Tongue (tissue), 3 donors: ENCODE measurements at places on chromosomes 2 and 18. TPM values are rescaled to one million over a fixed set of nuclear protein-coding genes. Genes with fewer than 3 reads are reported as not detected.
A peak's percentile ranks its signal among the peaks of the same experiment; 100 is the strongest.

GRCh38 chr2:105118960-105119359, 81.1 kb downstream of the MRPS9 start:
- DNase-seq, result no peak

ODC1 gene
- 124 TPM for total RNA-seq

DNA sequence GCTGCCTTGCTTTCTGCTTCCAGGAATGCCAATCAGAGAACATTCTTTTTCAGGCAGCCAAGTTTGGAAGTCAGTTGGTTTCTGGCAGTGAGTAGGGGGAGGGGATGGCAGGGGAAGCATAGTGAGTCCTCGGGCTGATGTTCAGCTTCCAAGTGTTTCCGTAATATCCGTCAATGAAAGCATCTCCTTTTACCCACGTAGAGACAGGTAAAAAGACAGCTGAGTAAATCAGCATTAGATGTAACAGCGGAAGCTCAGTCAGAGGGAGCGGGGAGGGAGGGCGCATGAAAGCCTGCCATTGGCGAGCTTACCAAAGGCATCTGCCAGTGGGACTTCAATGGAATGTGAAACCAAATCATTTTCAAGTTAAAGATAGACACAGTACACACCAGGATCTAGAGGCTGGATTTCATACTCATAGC, 117.1 kb upstream of the DTNA start:
- DNase-seq, result peak; percentile 88

NEU2 gene
- total RNA-seq, result not detected

DNA sequence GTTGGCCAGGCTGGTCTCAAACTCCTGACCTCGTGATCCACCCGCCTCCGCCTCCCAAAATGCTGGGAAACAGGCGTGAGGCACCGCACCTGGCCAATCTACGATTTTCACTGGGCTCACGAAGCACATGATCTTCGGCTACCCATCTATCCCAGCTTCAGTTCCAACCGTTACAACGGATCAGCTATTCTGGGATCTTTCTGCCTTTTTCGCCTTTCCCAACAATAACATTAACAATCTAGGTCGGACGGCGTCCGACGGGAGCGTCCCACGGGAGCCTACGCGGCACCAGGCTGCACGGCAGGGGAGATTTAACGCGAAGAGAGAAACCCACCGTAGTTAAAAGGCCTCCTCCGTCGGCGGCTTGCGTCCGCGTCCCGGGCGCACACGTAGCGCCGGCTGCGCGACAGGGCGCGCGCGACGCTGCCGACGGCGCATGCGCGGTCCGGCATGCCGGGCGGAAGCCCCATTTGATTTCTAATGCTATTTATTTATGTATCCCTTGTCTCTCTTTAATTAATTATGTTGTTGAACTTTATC, at the start of gene MSL3B:
TSS of gene MSL3B (minus strand) at position 394 of the 540 bp plus-strand sequence.
- DNase-seq, result peak; percentile 67

GRCh38 chr2:206561962-206562361, 80.3 kb upstream of the FAM237A start:
- no peak for DNase-seq

PJVK gene
- 2.8 TPM for total RNA-seq

GRCh38 chr2:71453404-71454220, at the start of gene DYSF:
TSS of gene DYSF (plus strand) at chr2:71453561.
- peak; percentile 87 for DNase-seq

- DNase-seq, result no peak
Observed at GRCh38 chr2:55859875-55860274, 63.7 kb downstream of the EFEMP1 start.

DNA sequence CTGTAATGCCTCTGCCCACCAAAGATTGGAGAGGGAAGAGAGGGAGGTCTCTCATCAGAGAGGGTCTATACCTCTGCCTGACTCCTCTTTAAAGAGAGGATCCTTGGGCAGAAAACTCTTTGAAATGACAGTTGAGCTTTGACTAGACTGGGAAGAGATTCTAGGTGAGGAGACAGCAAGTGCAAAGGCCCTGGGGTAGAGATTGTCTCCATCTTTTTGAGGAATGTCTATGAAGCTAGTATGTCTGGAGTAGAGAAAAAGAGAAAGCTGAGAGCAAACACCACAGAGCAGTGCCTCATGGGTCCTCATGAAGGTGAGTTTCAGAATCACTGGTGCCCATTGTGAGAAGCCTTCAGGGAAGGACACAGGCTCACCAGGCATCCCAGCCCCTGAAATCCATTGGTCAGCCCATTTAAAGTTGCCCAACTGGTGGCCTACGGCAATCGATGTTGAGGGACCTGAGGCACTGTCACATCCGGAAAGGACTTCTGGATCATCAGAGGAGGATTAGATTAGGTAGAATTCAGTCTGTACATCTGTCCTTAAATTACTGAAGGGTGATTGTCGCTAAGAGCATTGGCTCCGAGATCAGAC, 31.5 kb downstream of the LBH start:
- DNase-seq, result no peak

ABCB11 gene
- total RNA-seq, result not detected

DNA sequence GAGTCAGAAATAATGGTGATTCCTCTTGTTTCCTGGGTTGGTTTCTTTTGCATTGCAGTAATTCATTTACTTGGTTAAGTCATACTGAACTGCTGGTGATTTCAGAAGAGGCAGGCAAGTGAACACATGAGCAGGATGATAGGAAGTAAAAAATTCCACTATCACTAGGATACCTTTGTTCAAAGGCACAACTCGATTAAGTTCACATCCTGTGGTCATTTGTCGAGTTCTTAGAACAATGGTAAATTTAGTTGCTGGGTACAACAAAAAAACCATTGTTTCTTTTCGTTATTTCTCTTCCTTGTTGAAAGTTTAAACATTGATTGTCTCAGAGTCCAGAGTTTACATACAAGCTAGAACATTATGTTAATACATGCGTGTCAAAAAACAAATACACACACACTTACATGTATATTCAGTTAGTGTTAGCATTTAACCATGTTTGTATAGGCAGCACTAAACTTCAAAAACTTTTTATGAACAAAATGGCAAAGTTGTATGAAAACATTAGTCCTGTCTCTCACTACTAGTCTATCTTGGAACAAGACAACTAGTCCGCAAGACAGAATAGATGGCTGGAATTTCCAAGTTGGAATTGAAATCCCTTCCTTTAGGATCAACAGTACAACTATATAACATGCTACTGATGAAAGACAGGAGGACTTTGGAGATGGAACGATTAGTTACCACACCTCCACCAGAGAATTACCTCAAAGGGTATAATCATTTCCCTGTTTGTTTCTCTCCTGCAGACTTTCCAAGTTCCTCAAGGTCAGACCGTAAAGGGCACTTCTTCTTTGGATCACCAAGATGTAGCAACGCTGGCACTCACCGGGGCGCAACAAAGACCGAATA, 26.2 kb downstream of the STK39 start:
- no peak for DNase-seq

GRCh38 chr2:63678551-63678950, 89.8 kb downstream of the MDH1 start:
- DNase-seq, result no peak

DNA sequence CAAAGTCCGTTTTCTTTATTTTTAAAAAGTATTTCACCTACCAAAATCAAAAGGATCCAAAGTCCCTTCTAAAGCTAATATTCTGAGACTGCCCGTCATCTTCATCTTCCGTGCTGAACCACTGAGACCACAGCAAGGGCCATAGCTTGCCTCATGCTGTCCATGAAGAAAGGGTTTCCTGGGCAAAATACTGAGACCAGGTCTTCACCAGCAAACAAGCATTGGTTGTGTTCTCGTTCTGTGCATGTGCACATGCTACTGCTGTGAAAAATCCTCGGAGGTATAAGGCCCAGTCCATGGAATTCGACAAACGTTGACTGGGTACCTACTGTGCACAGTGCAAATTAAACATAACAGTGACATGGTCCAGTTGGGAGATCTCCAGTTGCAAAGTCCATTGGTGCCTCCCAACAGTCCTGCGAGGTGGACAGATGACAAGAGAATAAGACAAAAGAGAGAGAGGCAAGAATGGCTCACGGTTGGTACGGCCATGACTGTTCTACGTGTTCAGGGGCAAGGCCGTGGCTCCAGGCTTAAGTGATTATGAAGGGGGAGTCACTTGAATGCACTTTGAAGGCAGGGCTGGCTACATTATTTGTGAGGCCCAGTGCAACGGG, 192.6 kb upstream of the GLI2 start:
- DNase-seq, result no peak

- DNase-seq, result peak; percentile 39
Observed at GRCh38 chr18:48833701-48834412, 116.9 kb downstream of the SMAD7 start.

- no peak for DNase-seq
Observed at GRCh38 chr18:37521510-37522465, 43.8 kb downstream of the CELF4 start.

GRCh38 chr2:148027822-148028221, 6.9 kb downstream of the MBD5 start:
- DNase-seq, result no peak

- DNase-seq, result peak; percentile 64
Observed at GRCh38 chr2:238169708-238170251, 11.0 kb downstream of the ERFE start.

TDRD15 gene
- total RNA-seq, result not detected

GRCh38 chr2:173952267-173953046, 12.7 kb downstream of the SP3 start:
- DNase-seq, result no peak

PRSS56 gene
- total RNA-seq, result 0.82 TPM

GRCh38 chr2:201194097-201194496, 11.2 kb downstream of the CASP10 start:
- no peak for DNase-seq

SFXN5 gene
- 7.3 TPM for total RNA-seq

RAB6C gene
- 0.10 TPM for total RNA-seq

DNA sequence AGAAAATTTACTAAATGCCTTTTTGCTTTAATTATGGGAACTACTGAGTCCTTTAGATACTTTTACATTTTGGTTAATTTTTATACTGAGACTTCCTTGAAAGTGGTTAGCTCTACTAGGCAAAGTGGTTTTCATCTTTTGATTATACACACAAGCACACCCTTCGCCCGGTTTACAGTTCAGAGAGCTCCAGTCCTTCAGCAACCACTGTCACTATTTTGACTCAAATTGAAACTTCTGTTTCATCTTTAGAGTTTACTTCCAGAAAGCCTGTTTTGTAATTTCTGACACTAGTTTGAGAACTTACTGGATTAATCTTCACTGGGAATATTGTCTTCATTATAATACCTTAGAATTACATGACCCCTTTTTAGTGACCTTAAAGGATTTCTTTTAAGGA, 140.3 kb upstream of the FOSL2 start:
- no peak for DNase-seq

REG3A gene
- not detected for total RNA-seq

DNA sequence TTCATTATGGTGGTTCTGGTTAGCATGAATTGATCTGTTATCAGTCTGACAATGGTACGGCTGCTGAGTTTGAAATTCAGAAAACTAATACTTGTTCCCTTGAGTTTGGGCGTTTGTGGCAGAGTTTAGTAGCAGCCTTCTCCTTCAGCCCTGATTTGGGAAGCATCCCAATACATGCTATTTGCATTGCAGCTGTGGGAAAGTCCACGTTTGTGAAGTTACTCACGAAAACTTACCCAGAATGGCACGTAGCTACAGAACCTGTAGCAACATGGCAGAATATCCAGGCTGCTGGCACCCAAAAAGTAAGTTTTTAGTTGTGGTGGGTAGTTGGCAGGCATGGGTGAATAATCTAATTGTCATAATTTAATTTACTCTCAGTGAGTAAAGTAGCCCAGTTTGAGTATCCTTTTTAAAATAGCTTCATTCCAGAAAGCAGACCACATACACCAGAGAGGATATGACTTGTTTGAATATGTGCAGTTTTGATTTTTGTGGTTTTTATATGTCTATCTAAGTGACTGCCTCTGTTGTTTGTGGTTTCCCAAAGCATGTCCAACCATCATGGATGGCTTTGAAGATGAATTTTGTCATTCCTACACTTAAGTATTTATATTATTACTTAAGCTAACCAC, 12.2 kb downstream of the DGUOK start:
- no peak for DNase-seq

GRCh38 chr2:134178138-134178877, 75.6 kb upstream of the MGAT5 start:
- DNase-seq, result no peak

GRCh38 chr2:46718784-46719183, 196.8 kb downstream of the MCFD2 start:
- DNase-seq, result no peak

- DNase-seq, result no peak
Observed at GRCh38 chr2:179255129-179255528, 9.5 kb downstream of the SESTD1 start.

NBAS gene
- 73.3 TPM for total RNA-seq

GRCh38 chr18:52060607-52061304, 279.2 kb upstream of the DCC start:
- DNase-seq, result no peak
